ENCODE measurements at places on chromosomes 2 and 18.

DNA sequence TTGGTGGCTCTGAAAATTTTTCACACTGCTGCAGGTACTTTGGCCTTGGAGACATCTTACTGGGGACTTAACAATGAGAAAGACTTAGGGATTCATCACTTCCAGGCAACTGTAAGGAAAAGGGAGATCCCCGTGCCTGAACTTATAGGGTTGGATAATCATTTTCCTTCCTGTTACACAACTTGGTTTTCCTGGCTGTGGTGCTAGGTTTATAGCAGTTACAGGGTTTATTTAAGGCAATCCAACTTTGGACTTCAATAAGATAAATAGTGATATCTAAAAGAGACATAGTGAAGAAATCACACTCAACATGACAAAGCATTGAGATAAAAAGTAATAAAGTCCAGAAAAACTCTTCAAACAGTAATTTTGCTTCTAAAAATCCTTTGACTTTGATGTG is 70.2 kb upstream of the RAPH1 start:
- DNase-seq: no peak

GRCh38 chr18:47263430-47264307 is 12.2 kb upstream of the SKOR2 start:
- DNase-seq: no peak

DNA sequence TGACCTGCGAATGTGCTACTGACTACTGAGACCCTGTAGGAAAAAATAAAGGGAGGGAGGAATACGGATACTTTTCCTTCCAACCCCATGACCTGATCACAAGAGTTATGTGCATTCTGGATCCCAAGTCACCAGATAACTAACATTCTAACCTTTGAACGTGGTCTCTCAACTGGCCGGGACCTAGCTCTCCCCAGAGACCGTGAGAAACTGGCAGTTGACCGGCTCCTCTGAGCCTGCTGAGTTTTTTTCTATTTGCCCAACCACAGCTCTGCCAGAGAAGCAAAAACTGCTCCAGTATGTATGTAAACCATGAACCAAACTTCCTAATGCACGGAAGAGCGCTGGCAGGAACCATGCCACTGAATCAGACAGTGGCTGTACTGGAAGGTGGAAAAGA is 47.5 kb upstream of the PTMA start:
- DNase-seq: no peak

DNA sequence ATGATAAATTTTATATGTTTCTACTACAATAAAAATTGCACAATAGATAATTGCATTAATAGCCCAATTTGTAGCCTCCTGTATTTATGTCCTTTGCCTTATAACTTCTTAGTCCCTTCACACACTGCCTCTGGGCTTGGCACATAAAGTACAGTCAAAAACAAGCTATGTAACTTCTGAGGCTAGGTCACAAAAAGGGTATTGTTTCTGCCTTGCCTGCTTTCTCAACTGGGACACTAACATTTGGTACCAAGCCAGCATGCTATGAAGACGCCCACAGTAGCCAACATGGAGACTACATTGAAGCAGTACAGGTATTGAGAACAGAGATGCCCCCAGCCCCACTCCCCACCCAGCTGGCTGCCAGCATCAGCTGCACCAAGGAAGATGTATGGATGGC is 5.4 kb upstream of the SLC3A1 start:
- no peak for DNase-seq

- no peak for DNase-seq
These were observed 632.2 kb downstream of the SLC4A3 start for GRCh38 chr2:220259662-220260061.

DNA sequence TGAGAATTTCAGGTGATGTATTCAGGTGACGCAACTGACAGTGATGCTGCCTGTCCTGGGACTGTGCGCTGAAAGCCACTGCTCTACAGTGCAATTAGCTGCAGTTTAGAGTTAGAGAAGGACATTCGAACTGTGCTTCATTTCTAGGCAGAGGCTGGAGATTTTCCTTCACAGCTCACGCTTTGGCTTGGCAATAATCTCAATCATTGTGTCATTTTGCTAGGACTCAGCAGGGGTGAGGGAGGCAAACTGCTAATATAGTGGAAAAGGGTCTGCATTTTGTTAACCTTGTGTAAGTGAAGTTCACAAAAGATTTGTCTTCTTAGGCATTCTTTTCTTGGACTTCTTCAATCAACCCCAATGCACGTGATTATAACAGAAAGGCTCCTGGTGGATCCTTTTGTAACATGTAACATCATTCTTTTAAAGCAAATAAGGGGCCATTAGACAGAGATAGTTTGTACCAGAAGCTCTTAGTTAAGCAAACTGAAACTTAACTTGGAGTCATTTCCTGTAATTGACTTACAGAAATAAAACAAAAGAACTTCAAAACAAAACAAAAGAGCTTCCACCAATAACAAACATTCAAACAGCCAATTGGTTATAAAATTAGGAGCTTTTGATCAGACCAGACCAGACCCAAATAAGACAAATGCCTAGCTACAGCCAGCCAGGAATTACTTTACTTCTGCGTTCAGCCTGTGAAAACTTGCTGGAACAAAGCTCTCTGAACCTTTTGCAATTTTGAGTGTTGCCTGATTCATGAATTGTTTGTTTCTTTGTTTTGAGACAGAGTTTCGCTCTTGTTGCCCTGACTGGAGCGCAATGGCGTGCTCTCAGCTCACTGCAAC is 1376.3 kb upstream of the CELF4 start:
- no peak for DNase-seq

DNA sequence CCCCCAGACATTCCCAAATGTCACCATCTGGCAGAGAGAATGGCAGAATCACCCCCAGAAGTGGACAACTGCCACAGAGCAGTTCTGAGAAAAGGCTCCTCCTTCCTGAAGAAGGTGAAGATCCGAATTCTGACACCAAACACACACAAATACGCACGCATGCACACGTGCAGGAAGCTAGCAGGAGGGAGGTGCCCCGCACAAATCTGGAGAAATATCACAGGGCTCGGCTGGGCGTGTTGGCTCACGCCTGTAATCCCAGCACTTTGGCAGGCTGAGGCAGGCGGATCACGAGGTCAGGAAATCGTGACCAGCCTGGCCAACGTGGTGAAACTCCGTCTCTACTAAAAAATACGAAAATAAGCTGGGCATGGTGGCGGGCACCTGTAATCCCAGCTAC is 38.5 kb upstream of the ATG16L1 start:
- DNase-seq: no peak

Data from CD4-positive, alpha-beta T cell treated with Interleukin-15 for 1 hour (primary cell).